ENCODE measurements at places on chromosomes 5 and 9.

- DNase-seq = no peak
Measured at GRCh38 chr5:33531824-33532223, 91.1 kb downstream of the TARS1 start.

DNA sequence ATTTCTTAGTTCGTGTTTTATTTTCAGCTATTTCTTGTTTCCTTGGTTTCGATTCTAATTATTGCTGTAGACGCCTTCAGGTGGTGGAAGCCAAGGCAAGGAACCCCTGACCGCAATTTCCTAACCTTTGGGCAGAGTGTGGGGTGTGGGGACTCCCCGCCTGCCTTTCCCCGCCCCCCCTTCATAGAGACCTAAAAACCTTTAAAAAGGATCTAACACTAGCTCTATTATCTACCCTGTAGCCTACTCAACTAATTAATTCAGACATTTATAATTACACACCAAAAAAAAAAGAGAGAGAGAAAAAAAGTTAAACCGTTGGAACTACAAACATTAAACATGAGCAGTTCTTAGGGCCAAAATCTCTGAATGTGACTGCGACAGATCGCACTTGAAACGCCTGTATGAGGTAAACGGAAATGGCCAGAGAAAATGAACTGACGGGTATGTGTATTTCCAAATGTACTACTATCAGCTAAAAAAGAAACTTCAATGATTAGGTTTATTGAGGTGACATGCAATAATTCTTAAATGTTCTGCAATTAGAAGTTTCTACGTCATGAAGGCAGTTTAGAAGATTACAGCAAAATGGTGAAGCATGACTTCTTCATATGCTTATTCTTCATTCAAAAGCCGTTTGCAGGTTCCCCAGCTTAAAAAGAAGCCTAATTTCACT, 19.0 kb upstream of the FER start:
- DNase-seq = peak; percentile 49

DNA sequence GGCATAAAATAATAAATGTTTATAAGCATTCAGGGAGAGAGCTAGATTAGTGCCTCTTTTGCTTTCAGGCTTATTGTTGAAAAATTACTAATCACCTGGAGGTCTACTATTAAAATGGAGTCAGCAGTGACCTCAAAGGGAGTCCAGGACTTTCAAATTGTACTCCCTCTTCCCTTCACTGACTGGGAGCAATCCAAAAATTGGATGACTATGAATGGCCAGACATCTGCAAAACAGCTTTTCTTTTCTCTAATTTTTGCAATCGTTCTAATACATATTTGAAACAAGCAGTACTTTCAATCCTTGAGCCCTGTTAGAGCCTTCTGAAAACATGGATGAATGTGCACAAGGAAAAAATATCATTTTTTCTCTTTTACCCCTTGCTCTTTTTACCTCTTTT, 461.8 kb downstream of the TMEM232 start:
- no peak for DNase-seq

DNA sequence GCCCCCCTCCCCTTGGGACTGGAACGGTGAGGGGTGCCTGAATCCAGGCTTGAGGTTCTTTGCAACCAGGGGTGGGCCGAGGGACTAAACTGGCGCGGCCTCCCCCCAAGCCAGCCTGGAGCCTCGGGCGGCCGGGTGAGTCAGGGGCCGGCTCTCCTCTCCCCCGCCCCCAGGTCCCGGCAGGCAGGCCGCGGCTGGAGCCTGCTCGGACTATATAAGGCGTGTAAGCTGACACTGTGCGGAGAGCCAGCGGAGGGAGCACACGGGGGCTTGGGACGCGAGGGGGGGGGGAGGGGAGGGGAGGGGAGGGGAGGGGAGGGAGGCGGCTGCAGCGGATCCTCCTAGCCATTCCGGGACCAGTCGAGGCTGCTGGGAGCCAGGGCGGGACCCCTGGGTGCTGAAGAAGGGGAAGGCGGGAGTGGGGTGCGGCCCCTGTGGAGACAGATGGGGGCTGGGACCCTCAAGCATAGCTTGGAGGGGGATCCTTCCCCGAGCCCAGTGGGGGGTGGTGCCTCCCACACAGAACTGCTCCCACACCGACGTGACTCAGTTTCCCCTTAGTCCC, 595 bp downstream of the PDLIM7 start:
- DNase-seq = peak; percentile 24

DNA sequence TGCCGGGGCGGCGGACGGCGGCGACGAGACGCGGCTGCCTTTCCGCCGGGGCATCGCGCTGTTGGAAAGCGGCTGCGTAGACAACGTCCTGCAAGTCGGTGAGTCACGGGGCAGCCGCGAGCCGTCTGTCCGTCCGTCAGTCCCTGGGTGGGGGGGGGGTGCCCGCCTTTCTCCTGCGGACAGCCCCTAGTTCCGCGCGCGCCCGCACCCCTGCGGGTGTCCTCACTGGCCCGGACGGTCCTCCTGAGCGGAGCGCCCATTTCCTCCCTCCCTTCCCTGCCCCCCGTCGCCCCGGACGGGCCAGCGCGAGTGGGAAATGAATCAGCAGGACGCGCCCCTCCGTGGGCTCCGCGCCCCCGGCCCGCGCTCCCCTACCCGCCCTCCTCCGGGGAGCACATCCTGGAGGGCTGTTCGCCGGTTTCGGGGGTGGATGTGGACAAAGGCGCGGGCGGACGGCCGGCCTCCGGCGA, 828 bp downstream of the ZSWIM6 start:
- DNase-seq = peak; percentile 41

DNA sequence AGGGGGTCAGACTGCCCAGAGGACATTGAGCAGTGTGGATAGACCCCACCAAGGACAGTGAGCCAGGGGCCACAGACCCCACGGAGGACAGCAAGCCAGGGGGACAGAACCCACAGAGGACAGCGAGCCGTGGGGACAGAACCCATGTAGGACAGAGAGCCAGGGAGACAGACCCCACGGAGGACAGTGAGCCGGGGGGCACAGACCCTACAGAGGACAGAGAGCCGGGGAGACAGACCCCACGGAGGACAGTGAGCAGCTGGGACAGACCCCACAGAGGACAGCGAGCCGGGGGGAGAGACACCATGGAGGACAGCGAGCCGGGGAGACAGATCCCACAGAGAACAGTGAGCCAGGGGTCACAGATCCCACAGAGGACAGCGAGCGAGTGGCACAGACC, 3.4 kb upstream of the ZDHHC11 start:
- no peak for DNase-seq

GRCh38 chr9:112034216-112034611, 137.6 kb downstream of the UGCG start:
- no peak for DNase-seq

- no peak for DNase-seq
Measured at GRCh38 chr5:179603308-179603707, 20.2 kb downstream of the HNRNPH1 start.

DNA sequence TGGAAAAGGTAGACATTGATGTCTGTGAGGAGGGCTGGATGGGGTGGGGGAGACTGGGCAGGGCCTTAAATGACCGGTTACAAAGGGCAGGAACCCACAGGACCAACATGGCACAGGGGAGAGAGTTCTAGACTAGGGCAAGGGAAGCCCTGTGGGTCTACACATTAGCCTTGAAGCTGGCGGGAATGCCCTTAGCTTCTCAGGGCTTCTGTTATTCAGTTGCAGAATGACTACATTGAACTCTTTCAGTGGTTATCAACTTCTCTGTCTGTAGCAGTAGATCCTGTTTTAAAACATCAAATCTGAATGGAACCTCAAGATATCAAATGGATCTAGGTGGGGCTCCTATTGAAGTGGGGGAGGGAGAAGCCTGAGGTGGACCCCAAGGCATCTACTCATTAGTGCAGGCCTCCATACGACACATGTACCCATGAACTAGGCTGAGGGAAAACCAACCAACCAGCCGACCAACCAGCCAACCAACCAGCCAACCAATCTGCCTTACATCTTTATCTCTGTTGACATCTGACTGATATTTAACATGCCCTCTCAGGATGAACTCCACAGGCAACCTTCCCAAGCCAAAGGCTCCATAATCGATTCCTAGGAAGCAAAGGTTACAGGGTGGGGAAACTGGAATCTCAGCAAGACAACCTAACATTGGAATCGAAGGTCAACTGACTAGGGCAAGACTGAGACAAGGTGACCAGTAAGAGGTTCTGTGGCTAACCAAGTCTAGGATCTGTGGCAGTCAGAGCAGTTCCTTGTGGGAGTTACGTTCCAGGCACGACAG, 48.3 kb downstream of the DAP start:
- DNase-seq = no peak

DNA sequence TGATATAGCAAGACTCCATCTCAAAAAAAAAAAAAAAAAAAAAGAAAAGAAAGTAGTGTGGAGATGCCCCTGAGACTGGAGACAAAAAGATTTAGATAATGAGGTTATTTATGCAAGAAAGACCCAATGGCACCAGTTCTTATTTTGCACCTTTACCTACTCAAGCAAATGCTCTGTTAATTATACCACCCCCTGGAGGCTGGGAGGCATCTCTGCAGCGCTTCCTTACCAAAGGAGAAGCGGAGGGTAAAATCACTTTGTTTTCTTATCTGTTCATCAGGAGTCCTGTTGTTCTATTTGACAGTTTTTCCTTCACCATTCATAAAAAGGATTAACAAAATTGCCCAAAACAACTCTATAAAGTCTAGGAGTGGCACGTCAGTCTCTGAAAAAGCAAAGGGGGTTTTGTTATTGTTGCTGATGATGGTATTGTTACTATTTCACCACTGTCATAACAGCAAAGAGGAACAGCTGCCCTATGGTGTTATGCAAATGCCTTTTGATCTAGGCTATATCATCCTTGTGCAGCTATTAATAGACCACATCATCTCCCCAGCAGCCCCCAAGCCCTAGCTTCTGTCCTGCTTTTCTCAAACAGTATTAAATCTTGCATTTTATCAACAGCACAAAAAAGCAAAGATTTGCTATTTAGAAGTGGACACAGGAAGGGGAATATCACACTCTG, 174.0 kb downstream of the PALM2AKAP2 start:
- no peak for DNase-seq

- DNase-seq = peak; percentile 23
Measured at GRCh38 chr5:148998174-148998797, 64.6 kb downstream of the SH3TC2 start.

DNA sequence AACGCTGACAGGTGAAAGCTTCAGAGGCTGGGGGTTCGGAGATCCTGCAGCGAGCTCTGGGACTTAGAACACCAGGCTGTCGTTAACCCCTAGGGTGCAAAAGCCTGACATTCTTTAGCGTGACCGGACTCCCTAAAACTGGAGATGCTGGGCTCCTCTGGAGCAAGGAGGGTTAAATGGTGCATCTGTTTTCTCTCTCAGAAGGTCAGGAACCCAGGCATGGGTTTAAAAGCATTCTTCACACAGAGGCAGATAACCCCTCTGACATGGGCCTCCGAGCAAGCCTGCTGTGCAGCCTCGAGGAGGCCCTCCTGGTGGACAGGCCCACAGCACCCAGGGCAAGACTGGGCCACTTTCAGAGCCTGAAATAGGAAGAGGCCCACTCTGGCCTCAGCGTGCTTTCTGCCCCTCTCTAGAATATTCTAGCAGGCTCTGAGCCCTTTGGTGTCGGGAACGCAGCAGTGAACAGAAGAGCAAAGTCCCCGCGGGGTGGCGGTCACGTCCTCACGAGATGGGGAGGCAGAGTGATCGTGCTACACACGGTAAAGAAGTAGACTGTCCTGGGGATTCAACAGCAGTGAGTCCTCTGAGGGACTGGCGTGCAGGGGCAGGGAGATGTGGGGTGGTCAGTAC, 124.8 kb downstream of the COL23A1 start:
- no peak for DNase-seq

DNA sequence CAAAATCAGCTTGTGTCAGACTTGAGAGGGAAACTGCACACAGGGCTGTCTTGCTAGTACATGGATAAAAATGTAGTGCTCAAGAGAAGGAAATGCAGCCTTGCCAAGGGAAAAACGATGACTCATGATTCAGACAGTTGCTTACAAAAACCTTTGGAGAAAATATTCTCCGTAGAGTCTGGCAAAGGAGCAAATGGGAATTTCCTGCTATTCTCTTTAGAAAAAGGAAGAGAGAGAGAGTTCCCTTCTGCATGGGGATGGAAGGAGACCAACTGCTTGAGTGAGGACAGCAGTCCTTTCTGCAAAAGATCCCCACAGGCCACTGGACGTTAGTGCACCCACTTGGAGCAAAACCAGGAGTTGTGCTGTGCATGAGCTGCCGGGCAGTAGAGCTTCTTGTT, 7.6 kb downstream of the IFNB1 start:
- no peak for DNase-seq

- DNase-seq = no peak
Measured at GRCh38 chr5:68433526-68433922, 218.0 kb downstream of the PIK3R1 start.

- no peak for DNase-seq
Measured at GRCh38 chr5:79759848-79760247, 70.2 kb downstream of the CMYA5 start.

GRCh38 chr9:107737987-107738743, 248.6 kb upstream of the KLF4 start:
- DNase-seq = no peak

DNA sequence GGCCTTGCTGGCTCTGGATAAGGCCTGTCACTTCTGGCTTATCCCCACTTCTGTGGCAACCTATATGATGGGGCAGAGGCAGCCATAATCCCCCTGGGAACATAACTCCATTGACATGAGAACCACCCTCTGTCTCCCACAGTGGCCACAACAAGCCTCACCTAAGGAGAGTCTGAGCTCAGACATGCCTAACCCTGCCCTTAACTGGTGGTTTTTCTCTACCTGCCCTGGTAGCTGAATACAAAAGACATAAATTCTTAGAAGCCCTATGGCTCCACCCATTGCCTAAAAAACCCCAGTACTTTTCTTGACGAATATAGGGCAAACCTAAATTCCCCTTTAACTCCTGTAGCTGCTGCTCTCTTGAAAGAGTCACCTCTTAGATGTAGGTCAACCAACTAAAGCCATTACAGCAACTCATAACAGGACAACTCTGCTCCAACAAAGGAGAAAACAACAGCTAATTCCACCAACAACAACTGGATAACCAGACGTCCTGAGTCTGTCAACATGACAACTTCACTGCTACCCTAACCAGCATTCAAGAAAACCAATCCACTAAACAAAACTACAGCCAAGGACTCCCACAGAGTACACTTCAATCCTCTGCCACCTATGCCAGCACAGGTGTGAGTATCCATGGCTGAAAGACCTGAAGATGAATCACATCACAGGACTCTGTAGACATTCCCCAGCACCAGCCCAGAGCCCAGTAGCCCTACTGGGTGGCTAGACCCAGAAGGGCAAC, 427.7 kb downstream of the PRELID2 start:
- DNase-seq = no peak

DNA sequence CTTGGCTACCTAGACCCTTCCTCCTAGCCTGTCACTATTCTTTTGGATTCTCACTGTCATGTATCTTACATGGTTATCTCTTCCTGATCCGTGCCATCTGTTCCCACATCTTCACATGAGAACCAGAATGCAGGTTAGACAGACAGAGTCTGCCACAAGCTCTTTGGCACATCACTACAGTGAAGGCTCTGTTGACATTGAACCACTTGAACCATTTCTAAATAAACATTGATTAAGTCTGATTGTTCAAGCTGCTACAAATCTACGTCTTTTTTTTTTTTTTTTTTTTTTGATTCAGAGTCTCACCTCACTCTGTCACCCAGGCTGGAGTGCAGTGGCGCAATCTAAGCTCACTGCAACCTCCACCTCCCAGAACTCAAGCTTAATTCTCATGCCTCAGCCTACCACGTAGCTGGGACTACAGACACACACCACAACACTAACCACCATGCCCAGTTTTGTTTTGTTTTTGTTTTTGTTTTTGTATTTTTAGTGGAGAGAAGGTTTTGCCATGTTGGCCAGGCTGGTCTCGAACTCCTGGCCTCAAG, 85.1 kb upstream of the LRRTM2 start:
- DNase-seq = no peak

Data from activated CD4-positive, alpha-beta memory T cell treated with anti-CD3 and anti-CD28 coated beads, Interleukin-2, amount 10 ng/mL, durations not matched to agents 7 days and 5 days (primary cell).